Bronchial epithelial cell (primary cell): ENCODE measurements at places on chromosomes 3 and 15.

- peak; percentile 96 for DNase-seq
Measured at GRCh38 chr3:61894988-61895935, 333.9 kb downstream of the PTPRG start.

GRCh38 chr3:56339671-56340070 is 128.6 kb downstream of the ERC2 start:
- no peak for DNase-seq

DNA sequence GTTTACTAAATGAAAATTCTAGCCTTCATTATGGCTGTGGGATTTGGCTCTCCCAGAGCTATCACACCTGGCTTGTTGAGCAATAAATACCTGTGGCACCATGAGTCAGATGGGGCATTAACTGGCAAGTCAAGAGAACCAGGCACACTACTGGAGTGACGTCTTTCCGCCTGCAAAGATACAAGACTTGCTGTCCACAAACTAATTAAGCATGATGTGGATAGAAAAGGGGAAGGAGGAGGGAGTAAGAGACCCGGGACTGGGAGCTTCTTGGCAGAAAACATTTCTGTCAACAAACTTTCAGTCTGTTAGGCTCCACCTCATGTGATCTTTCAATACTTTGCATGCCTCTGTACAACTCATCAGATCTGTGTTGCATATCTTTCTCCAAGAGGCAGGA is 56.5 kb downstream of the CLDN1 start:
- DNase-seq, result peak; percentile 100

DNA sequence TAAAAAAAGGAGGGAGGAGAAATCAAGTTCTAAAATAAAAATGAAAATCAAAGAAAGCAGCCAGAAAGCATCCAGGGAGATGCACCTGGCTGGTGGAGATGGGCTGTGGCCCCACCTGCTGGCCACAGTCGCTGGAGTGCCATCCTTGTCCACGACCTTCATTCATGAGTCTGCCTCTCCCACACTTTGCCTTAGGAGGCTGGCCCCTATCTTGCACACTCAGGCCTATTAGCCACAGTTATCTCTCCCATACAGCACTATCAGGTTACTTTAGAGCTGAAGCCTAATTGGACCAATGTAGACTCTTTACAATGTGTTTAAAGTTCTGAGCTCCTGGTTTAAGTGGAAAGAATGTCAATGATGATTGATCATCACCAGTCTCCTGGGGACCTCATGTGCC is 392.0 kb upstream of the RORA start:
- DNase-seq, result no peak

DNA sequence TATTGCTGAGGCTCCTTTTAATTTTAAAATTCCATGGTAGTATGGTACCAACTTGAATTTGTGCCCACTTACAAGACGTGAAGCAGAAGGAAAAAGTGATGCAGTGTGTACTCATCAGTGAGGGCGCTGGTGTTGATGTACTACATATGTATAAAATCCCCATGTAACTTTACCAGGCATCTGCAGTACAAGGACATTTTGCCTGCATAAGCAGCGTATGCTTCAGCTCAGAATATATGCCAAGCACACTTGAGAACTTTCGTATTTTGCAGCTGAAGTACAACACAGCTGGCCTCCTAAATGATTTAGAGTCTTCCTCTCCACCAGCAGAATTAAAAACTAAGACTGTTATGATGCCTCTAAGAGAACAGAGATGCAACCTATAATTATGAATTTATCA is 108.9 kb downstream of the RYR3 start:
- DNase-seq, result no peak
